Psoas muscle (tissue), 8 donors: ENCODE measurements at places on chromosomes 7 and 10.
A peak's percentile ranks its signal among the peaks of the same experiment; 100 is the strongest.

- DNase-seq, result no peak
Observed at GRCh38 chr10:132951926-132952325, 9.6 kb upstream of the CFAP46 start.

DNA sequence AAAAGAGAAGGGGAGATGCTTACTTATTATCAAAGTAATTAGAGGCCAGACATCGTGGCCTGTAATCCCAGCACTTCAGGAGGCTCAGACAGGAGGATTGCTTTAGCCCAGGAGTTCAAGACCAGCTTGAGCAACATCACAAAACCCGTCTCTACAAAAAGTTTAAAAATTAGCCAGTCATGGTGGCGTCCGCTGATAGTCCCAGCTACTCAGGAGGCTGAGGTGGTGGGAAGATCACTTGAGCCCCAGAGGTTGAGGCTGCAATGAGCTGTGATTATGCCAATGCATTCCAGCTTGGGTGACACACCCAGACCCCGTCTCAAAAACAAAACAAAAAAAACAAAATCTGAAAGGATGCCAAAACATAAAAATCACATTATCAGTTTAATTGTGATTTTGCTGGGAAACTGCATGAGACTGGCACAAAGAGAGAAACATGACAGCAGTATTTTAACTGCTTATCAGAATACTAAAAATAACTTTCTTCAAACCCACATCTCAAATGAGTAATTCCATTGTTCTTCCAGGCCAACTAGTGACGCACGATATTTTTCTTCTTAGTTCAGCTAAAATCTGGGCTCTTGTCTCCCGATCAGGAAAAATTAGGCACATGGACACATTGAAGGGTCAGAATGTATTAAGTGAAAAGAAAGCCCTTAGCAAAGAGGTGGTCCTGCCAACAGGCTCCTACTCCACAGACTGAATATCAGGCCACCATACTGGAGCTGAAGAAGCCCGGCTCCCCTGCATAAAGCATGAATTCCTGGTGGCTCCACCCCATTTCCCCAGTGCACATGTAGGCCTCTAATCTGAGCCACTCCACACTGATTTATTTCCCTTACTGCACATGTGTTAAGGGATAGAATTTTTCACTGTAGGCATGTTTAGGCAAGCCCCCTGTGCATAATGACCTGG, 9.6 kb upstream of the CCM2 start:
- DNase-seq, result no peak

- DNase-seq, result no peak
Observed at GRCh38 chr10:95462740-95463667, 98.2 kb downstream of the SORBS1 start.

- no peak for DNase-seq
Observed at GRCh38 chr10:62451611-62451975, 77.4 kb downstream of the ZNF365 start.

DNA sequence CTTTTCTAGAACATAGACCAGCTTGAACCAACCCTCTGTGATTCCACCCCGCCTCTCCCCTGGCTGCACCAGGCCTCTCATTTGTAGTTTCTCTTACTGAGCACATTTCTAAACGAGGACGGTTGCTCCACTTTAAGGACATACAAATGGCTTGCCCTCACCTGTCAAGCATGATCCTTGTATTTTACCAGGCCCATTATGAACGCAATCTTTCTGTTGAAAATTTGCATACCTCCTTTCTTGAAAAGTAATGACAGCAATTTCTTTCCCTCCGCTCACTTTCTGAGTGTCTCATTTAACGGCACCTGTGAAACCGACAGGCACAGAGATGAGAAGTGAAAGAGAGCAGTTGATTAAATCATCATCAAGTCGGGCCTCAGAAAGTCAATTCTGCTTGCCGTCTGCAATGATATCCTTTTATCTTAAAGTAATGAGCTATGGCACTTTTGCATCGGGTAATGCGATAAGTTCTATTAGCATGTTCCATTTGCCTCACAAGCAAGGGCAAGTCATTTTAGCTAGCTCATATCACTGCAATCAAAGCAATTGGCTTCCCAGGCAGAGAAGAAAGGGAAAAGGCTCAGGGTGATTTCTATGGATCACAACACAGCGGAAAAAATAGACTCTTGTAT, 705.6 kb upstream of the GALNT17 start:
- no peak for DNase-seq

GRCh38 chr7:131723926-131724325, 167.5 kb upstream of the PODXL start:
- DNase-seq, result no peak

DNA sequence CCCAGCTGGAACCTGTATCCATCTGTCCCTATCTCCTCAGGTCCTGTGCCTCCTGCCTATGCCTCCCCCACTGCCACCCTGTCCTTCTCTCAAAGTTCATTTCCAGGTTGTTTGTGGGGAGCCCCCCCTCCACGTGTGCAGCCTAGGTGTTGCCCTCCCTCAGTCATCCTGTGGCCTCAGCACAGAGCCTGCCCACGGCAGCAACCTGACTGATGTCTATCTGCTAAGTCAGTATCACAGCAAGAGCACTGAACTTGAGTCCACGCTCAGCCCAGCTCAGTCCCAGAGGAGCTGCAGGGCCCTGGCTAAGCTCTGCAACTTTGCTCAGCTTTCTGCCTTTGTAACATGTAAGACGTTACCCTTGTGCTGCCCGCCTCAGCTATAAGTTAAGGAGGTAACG, 28.7 kb downstream of the FAM53B start:
- no peak for DNase-seq

GRCh38 chr7:24963218-24963617, 16.8 kb downstream of the OSBPL3 start:
- peak; percentile 57 for DNase-seq

DNA sequence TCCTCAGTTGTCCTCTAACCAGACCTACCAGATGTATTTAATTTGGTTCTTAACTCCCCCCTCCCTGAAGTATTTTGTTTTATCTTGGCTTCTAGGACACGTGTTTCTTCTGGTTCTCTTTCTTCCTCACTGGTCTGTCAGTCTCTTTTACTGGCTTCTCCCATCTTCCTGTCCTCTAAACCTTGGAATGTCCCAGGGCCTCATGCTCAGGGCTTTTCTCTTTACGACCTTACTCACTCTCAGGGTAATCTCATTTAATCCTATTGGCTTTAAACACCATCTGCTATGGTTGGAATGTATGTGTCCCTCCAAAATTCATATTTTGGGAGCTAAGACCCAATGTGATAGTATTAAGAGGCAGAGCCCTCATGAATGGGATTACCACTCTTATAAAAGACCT, 418.2 kb upstream of the PODXL start:
- no peak for DNase-seq

GRCh38 chr7:23207021-23207420, 25.2 kb downstream of the NUP42 start:
- no peak for DNase-seq

DNA sequence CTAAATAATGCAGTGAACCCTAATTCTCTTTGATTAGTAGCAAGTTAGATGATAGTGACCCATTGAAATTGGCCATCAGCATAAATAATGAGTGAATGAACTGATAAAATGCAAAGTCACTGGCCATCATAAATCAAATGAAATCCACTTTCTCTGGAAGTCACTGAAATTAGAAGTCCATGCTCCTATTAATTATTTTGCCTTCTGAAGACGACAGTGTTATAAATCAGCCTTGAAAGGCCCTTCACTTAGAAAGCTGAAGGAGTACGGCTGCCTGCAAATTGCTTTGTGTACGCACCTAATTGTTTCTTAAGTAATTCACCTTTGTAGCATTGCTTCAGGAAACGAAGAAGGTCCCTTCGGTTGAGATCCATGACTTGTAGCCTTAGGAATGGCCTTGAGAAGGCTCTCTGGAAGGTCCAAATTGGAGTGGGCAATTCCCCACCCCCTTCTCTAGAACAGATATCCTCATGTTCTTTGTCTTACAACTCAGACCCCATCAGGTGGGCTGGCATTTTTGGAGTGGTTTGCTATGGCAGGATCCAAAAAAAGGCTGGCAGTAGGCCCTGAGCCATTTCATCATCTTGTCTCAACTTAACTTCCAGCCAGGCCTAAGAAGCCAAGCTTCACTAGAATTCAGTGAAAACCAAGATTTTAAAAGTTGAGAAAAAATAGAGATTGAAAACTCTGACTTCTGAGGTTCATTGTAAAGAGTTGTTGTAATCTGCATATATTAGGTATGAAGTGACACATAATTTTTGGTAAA, 420.3 kb downstream of the LRMDA start:
- no peak for DNase-seq

GRCh38 chr10:114576716-114577115, 81.4 kb downstream of the ABLIM1 start:
- no peak for DNase-seq

DNA sequence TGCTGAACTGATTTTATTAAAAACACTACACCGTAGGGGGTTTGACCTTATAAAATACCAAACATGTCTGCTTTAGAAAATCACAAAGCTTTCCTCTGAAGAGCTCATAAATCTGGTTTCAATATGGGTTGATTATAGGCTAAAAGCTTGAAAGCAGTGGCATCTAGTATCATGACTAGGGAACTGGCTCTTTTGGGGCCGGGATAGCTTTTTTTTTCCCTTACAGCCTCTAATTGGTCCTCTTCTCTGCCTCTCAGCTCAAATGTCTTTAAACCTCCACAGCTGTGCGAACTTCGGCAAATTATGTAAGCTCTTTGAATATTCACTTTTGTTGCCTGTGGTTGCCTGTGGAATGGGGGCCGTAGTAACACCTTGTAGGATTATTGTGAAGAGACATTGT, 8.4 kb downstream of the BAMBI start:
- no peak for DNase-seq
